CD14-positive monocyte (primary cell): ENCODE measurements at places on chromosomes 5 and 9. TPM values are rescaled to one million over a fixed set of nuclear protein-coding genes. Genes with fewer than 3 reads are reported as not detected.

DNA sequence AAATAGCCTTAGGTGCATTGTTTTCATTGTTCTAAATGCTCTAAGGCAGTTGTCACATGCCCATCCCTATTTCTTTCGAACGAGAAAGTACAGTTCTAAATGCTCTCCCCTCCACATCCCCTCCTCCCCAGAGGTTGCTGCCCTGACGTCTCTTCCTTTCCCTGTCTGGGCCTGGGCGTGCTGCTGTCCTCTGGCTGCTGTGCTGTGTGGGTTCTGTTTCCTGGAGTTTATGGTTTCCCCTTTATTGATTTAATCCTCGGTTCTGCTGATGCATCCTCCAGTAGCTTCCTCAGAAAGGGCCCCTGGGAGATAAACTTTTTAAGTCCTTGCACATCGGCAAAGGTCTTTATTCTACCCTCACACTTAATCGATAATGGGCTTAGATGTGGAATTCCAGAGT lies 48.8 kb downstream of the MVB12B start:
- DNase-seq: peak; percentile 41

- no peak for DNase-seq
Measured at GRCh38 chr9:68983008-68983411, 30.9 kb downstream of the PRKACG start.

DNA sequence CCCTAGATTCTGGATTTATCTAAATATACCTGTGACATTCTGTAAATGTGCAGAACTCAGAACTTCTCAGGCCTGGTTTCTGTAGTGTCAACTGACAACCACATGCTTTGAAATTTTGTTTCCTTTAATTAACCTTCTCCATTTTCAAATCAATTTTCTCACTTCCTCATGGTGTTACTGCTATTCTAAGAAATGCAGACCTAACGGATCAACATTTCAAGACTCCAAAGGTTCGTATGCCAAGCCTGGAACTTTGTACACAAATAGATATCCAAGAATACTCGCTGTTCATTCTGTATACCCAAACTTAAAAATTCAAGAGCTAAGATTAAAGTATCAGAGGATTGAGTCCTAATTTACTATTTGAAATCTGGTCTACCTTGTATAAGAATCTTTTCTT lies 88.1 kb downstream of the SLC24A2 start:
- DNase-seq: no peak

DNA sequence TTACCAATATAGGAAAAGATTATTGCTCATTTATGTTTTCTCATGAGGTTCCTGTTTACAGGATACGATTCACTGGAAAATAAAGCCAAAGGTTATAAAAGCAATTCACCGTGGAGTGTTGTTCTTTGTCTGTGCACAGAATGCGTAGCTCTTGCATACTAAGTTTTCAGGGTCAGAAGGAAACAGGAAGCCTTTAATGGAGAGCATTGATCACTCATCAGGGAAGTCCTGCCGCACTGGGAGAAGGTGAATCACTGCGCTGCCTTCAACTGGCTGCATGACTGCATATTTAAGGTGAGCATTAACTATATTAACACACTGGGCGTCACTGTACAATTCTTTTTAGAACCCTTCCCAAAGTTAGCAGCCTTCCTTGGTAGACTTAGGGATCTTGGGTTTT lies 74.1 kb upstream of the SYK start:
- DNase-seq: no peak

DNA sequence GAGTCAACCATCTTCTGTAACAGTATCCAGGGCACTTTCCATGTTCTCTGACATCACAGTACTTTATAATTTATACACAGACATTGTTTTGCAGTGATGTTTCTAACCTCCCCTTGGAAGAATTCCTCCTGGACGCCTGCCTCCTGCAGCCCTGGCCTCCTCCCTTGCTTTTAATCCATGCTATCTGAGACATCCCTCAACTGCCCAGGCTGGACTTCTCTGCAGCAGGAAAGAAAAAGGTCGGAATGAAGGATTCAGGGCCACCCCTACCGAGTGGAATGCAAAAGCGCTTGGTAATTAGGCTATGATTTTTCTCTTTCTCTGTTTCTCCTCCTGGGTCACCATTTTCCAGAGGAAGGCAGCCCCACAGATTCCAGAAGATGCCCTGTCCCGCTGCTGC lies 47.0 kb upstream of the SHC3 start:
- no peak for DNase-seq

DNA sequence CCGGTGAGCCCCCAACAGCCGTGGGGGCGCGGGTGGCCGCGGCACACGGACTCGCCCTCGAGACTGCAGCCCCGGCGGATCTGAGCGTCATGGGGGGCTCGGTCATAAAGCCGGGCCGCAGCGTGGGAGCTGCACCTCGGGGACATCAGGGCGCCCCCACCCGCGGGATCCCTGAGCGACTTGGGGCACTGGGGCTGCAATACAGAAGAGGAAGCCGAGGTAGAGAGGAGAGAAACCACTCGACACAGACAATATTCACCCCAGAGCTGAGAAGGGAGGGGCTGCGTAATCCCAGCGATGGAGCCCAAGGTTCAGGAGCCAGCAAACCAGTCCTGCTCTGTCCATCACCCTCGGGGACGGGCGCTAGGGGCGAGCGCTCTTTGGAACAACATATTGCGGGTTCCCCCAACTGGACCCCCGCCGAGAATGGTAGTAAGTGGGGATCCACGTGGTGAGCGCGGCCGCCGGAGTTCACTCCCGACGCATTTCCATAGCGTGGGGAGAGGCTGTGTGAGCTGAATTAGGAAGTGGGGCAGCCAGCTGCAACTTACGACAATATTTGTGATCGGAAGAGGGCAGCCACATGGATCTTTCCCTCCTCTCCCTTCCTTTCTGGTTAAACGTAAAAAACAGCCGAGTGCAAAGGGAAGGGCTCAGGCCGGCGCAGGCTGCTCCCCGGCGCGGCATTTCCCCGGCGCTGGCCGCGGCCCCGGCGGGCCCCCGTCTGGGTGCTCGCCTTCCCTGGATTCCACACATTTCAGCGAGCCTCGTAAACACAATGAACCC lies 9.9 kb downstream of the PTCH1 start:
- DNase-seq: no peak

DNA sequence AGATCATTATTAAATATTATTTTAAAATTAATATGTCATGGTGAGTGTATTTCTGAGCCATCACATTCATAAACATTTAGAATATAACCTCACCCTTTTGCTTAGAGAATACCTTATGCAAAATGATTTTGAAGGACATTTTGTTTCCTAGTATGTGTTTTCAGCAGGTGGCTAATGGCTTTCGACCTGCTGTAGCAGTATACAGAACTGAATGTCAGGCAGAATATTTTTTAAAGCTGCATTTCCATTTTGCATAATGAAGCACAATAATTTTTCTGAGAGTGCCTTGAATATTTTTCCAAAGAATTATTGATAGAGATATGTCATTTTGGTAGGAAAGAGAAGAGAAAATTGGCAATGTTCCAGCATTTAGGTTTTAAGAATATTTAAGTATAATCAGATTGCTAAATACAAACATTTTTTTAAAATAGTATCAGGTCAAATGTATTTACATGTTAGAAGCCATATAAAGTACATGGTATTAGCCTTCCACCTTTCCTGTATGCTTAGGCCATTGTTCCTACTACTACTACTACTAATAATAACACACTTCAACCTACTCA lies 42.3 kb downstream of the PAM start:
- no peak for DNase-seq

DNA sequence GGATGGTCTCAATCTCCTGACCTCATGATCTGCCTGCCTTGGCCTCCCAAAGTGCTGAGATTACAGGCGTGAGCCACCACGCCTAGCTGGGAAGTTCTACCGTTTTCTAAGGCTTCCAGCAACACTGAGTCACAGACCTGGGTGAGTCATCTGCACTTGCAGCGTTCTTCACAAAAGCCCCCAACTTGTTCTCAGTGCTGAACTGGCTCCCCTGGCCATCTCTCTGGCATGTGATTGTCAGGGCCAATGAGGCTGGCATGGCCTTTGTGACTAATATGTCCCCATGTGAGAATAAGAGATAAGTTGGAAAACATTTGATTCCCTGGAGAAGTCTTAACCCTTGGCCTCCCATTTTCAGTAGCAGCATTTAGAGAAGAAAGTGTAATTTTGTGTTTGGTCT lies 124.4 kb downstream of the WDR41 start:
- DNase-seq: peak; percentile 51

DNA sequence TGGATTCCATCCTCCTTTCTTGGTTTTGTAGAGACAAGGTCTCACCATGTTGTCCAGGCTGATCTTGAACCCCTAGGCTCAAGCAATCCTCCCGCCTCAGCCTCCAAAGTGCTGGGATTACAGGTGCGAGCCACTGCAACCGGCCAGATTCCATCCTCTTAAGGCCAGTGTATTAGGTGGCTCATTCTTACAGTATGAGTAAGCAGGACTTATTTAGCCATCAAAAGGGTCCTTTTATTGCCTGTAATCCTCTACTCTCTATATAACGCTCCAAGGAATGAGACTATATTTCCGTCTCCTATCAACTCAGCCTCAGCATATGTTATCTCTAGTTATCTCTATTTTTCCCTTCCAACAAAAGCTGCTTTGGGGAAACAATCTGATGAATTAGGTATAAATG lies 3.0 kb upstream of the ERBIN start:
- no peak for DNase-seq

The C5orf63 gene
- 0.06 and 0.27 TPM in 2 replicates for polyA plus RNA-seq

The GCNT4 gene
- polyA plus RNA-seq: not detected

The AQP7 gene
- polyA plus RNA-seq: not detected

The PCDHA9 gene
- not detected in 2 replicates for polyA plus RNA-seq
